ENCODE measurements at places on chromosomes 5 and 9. TPM values are rescaled to one million over a fixed set of nuclear protein-coding genes. Genes with fewer than 3 reads are reported as not detected.

Gene GFI1B
- 0.63 TPM for polyA plus RNA-seq

Gene BTNL3
- not detected for polyA plus RNA-seq

Gene SEMA5A
- polyA plus RNA-seq, result not detected

Gene MARCOL
- not detected for polyA plus RNA-seq

Gene KCNV2
- not detected for polyA plus RNA-seq

Gene PHYHD1
- polyA plus RNA-seq, result 2.0 TPM

Gene SOHLH1
- not detected for polyA plus RNA-seq

Gene GDF9
- polyA plus RNA-seq, result 0.88 TPM

Gene C9orf153
- not detected for polyA plus RNA-seq
